Uterus (tissue), 4 donors: ENCODE measurements at places on chromosomes 5 and 9.

- DNase-seq = no peak
These were observed 480.9 kb upstream of the PAPPA start for GRCh38 chr9:115672477-115673316.

DNA sequence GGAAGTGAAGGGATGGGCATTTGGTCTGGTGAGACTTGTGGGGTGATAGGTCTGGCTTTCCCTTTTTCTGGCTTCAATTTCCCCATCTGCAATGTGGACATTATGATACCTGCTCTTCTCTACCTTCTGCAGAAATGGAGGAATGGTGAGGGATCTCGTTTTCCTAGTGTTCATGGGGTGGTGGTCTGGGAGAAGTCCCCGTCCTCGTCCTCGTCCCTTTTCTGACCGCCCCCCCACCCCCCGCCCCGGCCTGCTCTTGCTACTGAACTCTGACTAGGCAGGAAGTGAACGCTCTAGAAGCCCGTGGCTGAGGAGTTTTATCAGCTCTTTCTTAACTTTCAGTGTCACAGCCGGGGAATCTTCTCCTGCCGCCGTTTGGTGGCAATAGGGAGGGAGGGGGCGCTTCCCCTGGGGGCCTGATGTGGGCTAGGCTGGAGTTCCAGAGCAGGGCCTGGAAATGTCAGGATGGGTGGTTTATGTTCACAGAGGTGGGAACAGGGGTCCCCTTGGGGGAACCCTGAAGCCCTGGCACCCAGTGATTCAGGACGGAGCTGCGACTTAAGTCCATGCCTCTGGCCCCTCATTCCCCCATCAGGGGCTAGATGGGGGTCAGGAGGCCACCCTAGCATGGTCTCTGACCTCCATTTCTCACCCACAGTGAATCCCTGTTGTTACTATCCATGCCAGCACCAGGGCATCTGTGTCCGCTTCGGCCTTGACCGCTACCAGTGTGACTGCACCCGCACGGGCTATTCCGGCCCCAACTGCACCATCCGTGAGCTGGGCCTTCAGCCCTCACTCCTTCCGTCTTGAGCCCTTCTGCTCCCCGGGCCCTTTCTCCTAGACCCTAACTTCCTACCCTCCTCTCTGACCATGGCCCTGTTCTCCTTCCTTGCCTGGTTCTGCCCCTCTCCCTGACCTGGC, 6.7 kb downstream of the PTGS1 start:
- DNase-seq = no peak

DNA sequence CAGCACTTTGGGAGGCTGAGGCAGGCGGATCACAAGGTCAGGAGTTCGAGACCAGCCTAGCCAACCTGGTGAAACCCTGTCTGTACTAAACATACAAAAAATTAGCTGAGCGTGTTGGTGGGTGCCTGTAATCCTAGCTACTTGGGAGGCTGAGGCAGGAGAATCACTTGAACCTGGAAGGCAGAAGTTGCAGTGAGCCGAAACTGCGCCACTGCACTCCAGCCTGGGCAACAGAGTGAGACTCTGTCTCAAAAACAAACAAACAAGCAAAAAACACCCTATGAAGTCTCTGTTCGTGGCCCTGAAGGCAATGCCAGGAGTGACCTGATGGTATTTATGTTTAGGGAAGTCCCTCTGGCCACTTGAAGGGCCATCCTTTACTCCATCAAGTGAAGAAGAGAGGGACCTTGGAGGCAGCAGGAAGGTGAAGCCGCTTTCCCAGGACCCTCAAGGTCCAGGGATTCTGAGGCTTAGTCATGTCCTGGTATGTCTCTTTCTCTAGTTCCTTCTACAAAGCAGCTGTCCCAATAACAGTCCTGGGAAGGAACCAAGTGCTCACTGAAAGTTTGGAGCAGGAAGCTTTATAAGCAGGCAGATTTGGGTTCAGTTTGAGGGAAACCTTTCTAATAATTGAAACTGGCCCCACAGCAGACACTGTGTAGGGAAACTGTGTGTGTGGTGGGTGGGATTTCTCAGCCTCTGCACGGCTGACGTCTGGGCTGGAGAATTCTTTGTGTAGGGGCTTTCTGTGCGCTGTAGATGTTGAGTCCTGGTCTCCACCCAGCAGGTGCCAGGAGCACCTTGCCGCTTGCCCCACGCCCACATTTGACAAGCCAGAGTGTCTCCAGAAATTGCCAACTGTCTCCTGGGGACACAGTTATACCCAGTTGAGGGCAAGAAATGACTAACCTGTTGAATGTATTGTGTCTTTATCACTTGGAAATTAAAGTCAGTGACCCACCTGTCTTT, 12.5 kb downstream of the PHF2 start:
- DNase-seq = no peak

GRCh38 chr5:104186100-104186499, 623.5 kb upstream of the NUDT12 start:
- no peak for DNase-seq

- DNase-seq = no peak
These were observed 79.4 kb downstream of the FER start for GRCh38 chr5:108827131-108827530.

GRCh38 chr5:181188700-181189362, 16.2 kb downstream of the TRIM7 start:
- peak; percentile 82 for DNase-seq

GRCh38 chr9:6715755-6716643, 41.8 kb upstream of the KDM4C start:
- peak; percentile 18 for DNase-seq

DNA sequence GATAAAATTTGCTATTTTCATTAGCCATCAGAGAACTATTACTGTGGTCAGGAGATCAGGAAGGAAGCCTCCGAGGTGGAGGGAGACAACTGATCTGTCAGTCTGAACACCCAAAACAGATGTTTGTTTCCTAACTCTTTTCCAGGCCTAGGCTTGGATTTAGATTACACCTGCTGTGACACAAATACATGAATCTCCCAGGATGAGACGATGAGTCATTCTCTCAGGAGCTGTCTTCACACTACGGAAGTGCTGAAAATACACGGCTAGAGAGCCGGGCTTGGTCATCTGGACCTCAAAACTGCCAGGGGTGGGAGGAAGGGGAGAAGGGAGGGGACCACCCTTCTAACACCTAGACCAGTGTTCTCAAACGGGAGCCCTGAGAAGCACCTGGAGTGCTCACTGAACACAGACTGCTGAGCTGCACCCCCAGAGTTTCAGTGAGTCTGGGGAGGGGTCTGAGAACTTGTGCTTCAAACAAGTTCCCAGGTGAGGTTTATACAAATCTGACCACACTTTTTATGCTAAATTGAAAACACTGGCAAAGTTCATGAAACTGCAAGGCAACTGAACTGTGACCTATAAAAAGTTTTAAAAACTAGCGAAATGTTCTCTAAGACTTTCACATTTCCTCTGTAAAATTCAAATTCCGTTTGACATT, 80.3 kb upstream of the EQTN start:
- DNase-seq = no peak

DNA sequence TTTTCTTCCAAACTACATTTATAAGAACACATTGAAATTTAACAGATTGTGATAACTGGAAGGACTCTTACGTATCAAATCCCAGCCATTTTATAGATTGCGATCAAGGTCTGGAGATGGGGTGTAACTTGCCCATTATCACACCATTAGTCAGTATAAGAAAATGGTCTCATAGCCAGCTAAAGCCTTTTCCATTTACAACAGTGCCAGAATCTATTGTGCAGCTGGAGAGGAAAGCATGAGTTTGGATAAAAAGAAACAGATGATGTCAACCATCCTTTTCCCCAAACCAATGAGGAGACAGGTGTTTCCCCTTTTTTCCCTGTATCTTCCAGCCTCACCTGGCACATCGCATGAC, 658.8 kb downstream of the ACTL7B start:
- no peak for DNase-seq

DNA sequence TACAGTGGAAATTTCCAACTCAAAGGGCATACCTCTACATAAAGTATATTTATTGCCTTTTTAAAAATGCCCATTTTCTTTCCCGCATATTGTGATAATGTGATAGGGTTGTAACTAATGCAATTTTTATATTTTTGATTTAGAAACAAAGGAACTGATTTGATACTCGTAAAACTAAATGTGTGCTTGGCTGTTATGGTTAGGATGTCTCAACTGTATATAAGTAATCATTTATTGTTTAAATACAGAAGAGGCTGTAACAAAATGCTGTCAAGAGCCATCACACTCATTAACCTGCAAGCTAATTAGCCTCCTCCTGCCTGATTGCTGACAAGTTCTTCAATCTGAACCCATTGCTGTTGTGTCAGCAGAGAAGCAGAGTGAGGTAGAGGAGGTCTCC, 149.2 kb downstream of the PBX3 start:
- DNase-seq = no peak

GRCh38 chr5:33462456-33462855, 21.7 kb downstream of the TARS1 start:
- no peak for DNase-seq

DNA sequence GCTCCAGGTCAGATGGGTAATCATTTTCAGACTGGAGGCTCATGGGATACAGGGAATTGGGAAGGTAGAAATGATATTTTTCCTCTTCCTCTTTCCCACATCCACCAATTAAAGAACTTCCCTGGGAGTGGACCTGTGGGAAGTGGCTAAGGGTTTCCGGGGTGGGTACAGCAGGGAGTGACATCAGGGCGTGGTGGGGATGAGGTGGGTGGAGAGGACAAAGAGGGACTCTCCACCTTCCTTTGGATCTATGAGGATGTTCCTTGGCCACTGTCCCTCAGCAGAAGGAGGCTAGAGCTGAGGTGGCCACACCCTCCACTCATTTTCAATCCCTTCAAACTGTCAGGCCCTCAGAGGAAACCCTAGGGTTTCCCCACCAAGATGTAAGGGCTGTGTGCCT, 54.7 kb downstream of the IRF1 start:
- DNase-seq = peak; percentile 4

DNA sequence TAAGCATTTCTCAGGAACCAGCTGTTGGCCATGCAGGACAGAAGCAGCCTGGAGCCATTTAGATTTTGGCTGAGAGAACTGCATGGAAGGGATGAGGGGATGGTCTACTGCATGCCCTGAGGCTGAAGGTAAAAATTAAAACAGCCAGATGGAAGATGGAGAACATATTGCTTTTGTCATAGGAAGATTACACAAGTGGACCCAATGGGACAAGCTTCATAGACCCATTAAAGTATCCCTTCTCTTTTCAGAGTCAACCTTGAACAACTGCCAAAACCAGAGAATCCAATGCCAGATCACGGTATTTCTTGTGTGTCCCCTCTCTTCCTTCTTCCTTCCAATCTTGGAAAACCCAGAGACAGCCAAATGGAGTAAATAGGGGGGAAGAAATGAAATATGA, 253.4 kb downstream of the NR2F1-AS1 start:
- no peak for DNase-seq

DNA sequence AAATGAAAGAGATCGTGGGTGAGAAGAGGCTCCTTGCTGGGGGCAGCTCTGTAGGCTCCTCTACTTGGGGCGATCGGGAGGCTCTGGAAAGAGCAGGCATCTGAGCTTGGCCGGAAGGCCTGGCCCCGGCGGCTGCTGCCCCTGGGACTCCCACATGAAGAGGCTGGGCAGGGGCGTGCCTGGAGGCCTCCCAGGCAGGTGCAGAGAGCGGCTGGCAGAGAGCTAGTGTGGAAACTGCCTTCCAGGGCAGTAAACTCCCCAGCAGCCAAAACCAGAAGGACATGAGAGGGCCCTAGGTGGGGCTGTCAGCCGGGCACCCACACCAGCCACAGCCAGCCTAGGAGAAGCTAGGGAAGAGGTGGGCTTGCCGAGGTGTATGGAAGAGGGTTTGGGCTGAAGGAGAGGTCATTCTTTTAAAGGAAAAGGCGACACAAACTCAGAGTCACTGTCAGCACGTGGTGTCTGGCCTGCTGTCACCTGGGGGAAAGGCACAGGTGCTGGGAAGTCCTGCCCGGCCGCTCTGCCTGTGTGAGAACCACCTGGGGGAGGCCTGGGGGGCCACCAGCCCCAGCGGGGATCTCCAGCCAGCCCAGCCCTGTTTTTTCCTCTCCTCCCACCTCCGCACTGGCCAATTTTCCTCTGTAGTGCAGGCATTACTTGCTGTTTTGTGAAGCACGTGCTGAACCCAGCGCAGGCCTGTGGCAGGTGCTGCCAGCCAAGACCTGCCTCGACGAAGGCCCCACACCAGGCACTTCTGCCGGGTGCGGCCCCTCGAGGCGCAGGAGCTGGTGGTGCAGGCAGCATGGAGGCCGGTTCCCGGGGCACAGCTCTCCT, 44.8 kb upstream of the EGFL7 start:
- DNase-seq = no peak

DNA sequence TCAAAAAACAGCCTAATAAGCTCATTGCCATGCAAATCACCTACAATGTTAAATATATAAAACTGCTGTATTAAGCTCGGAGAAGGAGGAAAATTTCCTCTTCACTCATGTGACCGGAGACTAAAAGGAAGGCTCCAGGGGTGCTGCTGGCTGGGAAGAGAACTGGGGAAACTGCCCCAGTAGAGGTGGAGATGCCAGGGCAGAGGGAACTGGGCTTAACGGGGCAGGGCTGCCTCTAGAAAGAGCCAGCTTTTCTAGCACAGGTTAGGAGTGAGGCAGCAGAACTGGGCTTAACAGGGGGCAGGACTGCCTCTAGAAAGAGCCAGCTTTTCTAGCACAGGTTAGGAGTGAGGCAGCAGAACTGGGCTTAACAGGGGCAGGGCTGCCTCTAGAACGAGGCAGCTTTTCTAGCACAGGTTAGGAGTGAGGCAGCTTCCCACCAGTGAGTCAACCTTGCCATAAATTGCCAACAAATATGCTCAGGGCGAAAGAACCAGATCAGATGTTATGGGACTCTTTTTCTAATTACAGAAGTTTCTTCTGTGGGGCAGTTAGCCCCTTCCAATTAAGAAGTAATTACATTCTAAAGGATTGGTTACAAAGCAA, 115.3 kb downstream of the FANCC start:
- no peak for DNase-seq

- DNase-seq = no peak
These were observed 224.8 kb upstream of the SEMA6A start for GRCh38 chr5:116799401-116799800.

DNA sequence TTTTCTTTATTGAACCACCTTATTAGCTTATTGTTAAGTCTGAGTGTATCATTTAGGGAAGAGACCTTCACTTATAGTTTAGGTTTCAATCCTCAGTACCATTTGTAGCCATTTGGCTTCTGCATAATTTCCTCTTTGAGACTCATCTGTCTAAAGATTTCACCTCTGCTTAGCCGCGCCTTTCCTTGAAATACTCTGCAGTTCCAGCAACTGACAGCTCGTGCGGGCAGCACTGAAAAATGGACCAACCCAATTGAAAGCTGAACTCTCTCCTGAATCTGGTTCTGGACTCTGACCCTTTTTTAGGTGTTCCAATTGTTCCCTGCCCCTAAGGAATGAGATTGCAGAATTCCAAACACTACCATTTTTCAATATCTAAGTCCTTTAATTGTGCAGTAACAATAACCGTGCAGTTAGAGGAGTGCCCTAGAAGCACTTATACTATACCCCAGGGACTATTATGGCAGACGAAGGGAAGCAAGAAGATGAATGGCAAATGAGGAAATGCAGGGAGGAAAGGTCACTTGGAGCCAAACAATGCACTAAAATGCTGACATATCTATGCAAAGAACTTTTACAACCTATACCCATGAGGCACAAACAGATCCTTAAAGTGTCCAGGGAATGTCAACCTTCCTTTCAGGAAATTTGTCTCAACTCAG, 50.1 kb upstream of the PDE4D start:
- no peak for DNase-seq

- DNase-seq = no peak
These were observed 56.7 kb upstream of the RPS23 start for GRCh38 chr5:82334856-82335255.
